ENCODE measurements at places on chromosomes 11 and 22.

DNA sequence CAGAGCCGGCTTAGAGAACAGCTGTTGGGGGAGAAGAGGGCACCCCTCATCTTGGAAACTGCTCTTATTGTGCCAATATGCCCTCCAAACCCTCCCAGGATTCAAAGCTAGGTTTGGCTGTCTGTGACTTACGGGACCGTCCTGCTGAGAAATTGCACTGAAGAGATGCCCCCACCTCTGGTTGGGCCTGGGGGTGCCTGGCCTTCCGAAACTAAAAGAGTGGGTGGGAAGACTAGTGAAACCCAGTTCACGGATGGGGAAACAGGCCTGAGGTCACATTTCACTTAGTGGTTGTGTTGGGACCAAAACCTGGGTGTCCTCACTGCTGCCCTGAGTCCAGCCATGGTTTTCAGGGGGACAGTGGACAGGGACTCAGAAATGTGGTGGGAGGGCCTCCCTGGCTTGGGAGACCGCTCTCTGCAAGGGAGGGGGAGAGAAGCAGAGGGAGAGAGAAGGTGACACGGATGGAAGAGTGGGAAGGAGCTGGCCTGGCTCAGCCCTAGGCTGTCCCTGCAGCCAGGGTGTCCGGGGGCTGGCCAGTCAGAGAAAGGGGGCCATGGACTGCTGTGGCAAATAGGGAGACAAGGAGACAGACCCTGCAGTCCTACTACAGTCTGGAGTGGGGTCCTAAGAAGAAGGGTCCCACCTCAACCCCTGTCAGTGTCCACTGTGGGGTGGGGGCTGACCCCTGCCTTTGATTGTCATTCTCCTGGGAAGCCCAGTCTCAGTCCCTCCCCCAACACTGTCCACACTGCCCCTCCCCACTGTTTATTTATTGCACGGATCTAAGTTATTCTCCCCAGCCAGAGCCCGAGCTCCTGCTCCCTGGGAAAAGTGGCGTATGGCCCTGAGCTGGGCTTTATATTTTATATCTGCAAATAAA, 13.6 kb downstream of the MAFF start:
- DNase-seq: no peak

GRCh38 chr11:20089367-20089766, 70.9 kb downstream of the DBX1 start:
- DNase-seq: no peak

DNA sequence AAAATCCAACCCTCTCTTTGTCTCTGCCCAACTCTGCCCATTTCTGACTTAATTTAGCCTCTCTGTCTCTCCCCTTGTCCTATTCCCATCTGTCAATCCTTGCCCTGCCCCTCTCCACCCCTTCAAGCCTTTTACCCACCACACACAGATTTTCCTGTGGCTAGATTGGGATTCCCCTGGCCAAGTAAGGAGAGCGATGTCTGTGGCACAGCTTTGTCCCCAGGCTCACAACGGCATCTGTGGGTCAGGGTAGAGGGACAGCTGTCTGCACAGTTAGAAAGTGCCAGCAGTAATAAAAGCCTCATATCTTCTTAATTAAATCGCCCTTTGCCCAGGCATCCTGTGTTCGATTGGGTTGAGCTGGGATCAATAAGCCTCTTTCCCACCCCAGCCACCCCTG, 1.3 kb upstream of the KCNC1 start:
- no peak for DNase-seq

DNA sequence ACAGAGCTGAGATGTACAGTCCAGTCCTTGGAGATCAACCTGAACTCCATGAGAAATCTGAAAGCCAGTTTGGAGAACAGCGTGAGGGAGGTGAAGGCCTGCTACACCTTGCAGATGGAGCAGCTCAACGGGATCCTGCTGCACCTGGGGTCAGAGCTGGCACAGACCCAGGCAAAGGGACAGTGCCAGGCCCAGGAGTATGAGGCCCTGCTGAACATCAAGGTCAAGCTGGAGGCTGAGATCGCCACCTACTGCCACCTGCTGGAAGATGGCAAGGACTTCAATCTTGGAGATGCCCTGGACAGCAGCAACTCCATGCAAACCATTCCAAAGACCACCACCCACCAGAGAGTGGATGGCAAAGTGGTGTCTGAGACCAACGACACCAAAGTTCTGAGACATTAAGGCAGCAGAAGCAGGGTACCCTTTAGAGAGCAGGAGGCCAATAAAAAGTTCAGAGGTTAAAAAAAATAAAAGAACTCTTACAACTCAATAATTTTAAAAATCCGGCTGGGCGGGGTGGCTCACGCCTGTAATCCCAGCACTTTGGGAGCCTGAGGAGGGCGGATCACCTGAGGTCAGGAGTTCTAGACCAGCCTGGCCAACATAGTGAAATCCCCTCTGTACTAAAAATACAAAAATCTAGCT, 69.9 kb upstream of the RTL6 start:
- DNase-seq: peak; percentile 31

DNA sequence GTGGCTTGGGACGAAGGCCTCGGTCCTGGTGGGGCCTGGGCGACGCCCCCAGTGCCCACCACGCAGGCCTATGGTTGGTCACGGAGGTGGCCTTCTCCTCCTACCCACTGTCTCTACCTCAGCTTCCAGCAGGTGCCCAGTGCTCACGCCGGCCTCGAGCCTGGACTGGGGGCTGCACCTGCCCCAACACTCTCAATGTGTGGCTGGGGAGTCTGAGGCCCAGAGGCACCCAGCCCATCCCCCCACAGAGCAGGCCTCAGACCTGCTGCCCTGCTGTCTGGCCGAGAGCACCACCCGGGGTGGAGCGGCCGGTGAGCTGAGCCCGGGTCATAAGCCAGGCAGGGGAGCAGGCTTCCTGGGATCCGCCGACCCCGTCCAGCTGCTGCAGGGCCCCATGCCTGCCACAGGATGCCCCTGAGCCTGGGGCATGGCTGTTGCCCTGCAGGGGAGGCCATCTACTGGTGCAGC, 28.6 kb upstream of the MUC5AC start:
- DNase-seq: no peak

DNA sequence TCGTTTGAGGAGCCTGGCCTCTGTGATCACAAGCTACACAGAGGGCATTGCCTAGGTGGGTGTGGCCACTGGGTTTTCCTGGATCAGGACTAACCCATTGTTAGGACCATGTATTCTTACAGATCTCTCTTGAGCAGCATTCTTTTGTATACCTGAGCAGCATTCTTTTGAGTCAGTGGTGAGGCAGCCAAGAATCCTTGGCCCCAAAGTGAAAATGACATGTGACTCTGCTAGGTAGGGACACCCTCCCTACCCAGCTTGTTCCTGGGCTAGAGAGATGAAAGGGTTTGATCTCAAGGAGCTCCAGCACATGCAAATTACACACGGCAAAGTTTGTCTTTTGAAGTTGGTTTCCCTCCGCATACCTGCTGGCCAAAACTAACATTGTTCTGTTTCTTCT, 55.0 kb upstream of the HORMAD2 start:
- DNase-seq: no peak

DNA sequence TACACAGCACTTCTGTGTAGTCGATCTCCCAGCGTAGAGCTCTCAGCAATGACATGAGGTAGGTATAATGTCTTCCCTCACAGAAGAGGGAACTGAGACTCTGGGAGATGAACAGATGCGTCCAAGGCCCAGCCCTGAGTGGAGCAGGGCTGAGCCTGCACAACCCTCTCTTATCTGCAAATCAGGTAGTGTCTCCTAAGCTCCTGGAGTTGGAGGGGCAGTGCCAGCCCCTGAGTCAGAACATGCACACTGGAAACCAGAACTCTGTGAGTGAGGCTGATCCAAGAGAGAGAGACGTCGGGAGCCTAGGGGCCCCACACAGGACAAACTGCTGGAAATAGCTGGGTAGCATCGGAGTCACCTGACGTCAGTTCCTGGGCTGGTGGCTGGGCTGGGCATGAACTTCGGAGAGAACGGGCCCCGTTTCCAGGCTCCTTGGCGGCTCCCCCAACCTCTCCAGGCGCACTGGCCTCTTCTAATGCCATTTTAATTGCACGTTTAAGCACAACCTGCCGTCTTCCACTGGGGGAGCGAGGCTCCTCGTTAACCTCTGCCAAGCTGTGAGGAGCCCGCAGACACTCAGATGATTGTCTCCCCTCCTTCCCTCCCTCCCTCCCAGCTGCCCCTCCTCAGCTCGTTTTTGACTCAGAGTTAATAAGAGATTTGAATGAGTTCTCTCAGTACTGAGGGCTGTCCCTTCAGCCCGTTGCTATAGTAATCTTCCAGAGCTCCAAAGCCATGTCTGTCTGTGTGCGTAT, 191.2 kb upstream of the TBCEL start:
- no peak for DNase-seq
